Calu3 (cell line): ENCODE measurements at places on chromosomes 5 and 9.

- no peak overlapping the region for H3K4me3 ChIP-seq
- no peak for DNase-seq
- no peaks in the 10 kb centered on the region for H3K4me1 ChIP-seq
- H3K27me3 ChIP-seq, result peaks cover 64% of the 10 kb centered on the region
- no peaks in the 10 kb centered on the region for H3K36me3 ChIP-seq
Observed at GRCh38 chr5:75951716-75952115, 131.5 kb upstream of the SV2C start.

- no peaks in the 10 kb centered on the region for H3K4me1 ChIP-seq
- H3K4me3 ChIP-seq, result no peak overlapping the region
- H3K27me3 ChIP-seq, result no peaks in the 10 kb centered on the region
- no peaks in the 10 kb centered on the region for H3K36me3 ChIP-seq
- DNase-seq, result no peak
Observed at GRCh38 chr5:66854416-66854815, 258.2 kb downstream of the MAST4 start.

GRCh38 chr9:76425677-76426453 is 31.6 kb upstream of the RFK start:
- no peak overlapping the region for H3K4me3 ChIP-seq
- H3K4me1 ChIP-seq, result no peaks in the 10 kb centered on the region
- H3K27me3 ChIP-seq, result no peaks in the 10 kb centered on the region
- H3K36me3 ChIP-seq, result no peaks in the 10 kb centered on the region
- no peak overlapping the region for H3K27ac ChIP-seq

DNA sequence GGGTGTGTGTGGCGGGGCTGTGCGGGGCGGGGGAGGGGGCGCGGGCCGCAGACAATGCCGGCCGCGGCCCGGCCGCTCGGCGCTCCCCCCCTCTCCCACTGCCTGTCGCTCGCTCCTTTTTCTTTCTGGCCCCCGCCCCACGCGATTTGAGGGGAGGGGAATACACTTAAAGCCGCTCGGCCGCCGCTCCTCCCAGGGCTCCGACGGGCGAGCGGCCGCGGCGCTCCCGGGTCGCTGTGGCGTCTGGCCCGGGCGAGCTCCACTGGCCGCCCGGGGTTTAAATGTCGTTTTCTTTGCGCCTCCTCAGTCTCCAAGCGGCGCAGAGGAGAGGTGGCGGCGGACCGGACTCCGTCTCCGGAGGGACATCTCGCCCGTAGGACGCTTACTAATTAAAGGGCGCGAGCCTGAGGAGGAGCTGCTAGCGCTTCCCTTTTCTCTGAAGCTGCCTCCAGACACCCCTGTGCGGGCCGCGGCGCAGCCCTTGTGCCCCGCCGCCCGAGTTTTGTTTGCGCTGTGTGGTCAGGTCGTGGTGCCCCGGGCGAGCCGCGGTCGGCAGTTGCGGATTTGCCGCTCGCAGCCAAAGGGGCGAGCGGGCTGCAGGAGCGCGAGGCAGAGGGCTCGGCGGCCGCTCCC is 1.4 kb downstream of the ZSWIM6 start:
- peak; percentile 40 for DNase-seq
- H3K4me3 ChIP-seq, result peak overlapping the region; percentile 84
- peaks cover 66% of the 10 kb centered on the region for H3K36me3 ChIP-seq
- H3K27ac ChIP-seq, result peak overlapping the region; percentile 83
- no peaks in the 10 kb centered on the region for H3K27me3 ChIP-seq
- peaks cover 42% of the 10 kb centered on the region for H3K4me1 ChIP-seq

- no peaks in the 10 kb centered on the region for H3K36me3 ChIP-seq
- H3K4me1 ChIP-seq, result no peaks in the 10 kb centered on the region
- no peak overlapping the region for H3K27ac ChIP-seq
- no peak for DNase-seq
- no peaks in the 10 kb centered on the region for H3K27me3 ChIP-seq
Observed at GRCh38 chr5:35854248-35854647, 2.4 kb upstream of the IL7R start.

- no peak overlapping the region for H3K4me3 ChIP-seq
- no peak for DNase-seq
- H3K4me1 ChIP-seq, result no peaks in the 10 kb centered on the region
- H3K27me3 ChIP-seq, result no peaks in the 10 kb centered on the region
Observed at GRCh38 chr9:116381350-116381749, 227.8 kb downstream of the PAPPA start.

DNA sequence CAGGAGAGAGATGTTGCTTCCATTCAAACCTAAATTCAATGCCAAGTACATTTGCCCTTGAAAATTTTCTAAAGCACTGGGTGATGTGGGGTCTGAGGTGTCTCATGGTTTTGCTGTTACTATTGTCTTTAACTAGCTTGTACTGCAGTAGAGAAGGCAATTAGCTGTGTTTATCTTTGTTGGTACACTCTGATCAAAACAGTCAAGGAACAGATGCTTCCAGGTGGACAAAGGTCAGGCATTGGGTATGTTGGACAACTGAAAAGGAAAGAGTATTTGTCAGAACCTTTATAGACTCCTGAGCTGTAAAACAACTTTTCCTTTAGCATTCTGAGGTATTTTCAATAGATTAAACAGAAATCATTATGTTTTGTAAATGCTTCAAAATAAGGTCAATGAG is 2228.7 kb upstream of the WWC1 start:
- H3K27ac ChIP-seq, result no peak overlapping the region
- no peak overlapping the region for H3K4me3 ChIP-seq
- no peaks in the 10 kb centered on the region for H3K27me3 ChIP-seq
- H3K4me1 ChIP-seq, result no peaks in the 10 kb centered on the region

DNA sequence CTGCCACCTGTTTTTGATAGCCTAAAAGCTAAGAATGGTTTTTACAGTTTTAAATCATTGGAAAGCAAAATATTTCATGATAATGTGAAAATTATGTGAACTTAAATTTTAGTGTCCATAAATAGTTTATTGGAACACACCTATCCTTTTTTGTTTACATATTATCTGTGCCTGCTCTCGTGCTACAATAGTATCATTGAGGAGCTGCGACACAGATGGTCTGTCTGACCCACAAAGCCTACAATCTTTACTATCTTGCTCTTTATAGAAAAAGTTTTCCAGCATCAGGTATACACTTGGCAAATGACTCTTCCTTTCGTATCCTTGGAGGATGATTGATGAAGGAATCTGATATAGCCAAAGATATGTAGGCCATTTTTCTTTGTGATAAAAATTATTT is 40.2 kb downstream of the TTC1 start:
- no peak overlapping the region for H3K4me3 ChIP-seq
- peaks cover 54% of the 10 kb centered on the region for H3K36me3 ChIP-seq
- no peak for DNase-seq
- no peaks in the 10 kb centered on the region for H3K4me1 ChIP-seq
- H3K27ac ChIP-seq, result no peak overlapping the region

DNA sequence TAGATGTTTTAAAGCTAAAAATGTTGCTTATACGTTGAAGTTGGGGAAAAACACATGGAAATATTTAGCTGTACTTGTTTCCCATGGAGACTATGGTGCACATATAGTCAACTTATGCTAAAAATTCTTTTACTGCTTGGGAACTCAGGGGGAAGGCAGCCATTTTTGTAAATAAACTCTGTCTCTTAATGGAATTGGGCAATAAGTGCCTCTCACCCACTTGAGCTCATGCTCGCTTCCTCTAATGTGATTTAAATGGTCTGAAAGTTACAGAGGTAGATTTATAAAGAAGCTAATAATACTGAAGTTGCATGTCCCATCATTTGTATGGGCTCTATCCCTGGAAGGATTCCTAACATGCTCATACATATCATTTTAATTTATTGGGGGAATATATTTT is 523.8 kb downstream of the RASEF start:
- DNase-seq, result no peak
- H3K27ac ChIP-seq, result no peak overlapping the region
- H3K36me3 ChIP-seq, result no peaks in the 10 kb centered on the region
- H3K4me3 ChIP-seq, result no peak overlapping the region
- no peaks in the 10 kb centered on the region for H3K4me1 ChIP-seq
- no peaks in the 10 kb centered on the region for H3K27me3 ChIP-seq

DNA sequence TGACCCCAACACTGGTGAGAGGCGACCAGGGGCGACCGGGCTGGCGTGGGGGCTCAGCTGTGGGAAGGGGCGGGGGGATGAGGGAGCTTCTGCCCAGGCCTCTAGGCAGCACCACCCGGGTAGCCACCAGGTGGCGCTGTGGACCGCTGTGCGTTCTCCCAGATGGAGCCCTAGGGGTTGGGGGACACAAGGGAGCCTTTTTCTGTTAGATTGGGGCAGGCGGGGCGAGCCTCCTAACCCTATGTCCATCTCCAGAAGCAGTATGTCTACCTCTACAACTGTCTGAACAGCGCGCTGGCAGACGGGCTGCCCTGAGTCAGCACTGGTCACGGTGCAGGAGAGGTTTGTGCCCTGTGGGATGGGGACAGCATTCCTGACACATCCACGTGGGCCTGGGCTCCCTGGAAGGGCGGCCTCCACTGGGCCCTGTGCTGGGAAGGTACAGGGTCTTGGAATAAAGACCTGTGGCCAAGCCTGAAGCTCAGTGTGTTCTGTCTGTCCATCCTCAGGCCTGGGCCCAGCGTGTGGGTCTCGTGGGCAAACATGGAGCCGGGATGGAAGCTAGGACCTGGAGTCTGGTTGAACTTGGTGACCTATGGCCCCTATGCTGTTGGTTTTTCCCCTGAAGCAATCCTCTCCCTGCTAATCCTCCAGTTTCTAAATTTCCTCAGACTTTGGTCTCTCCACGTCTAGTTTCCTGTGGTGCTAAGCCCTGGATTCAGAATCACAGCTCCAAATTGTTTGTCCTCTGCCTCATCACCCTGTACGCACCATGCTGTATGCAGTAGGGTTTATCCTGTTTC is 23.1 kb upstream of the SPTLC1 start:
- DNase-seq, result peak; percentile 78
- H3K27me3 ChIP-seq, result peaks cover 39% of the 10 kb centered on the region
- no peaks in the 10 kb centered on the region for H3K4me1 ChIP-seq
- no peak overlapping the region for H3K4me3 ChIP-seq
- H3K36me3 ChIP-seq, result no peaks in the 10 kb centered on the region

GRCh38 chr5:102974177-102974576 is 145.8 kb downstream of the GIN1 start:
- H3K36me3 ChIP-seq, result no peaks in the 10 kb centered on the region
- no peak for DNase-seq
- H3K4me1 ChIP-seq, result no peaks in the 10 kb centered on the region
- H3K4me3 ChIP-seq, result no peak overlapping the region
- no peak overlapping the region for H3K27ac ChIP-seq

- no peak overlapping the region for H3K27ac ChIP-seq
- no peak for DNase-seq
- peaks cover 8% of the 10 kb centered on the region for H3K36me3 ChIP-seq
- H3K4me3 ChIP-seq, result no peak overlapping the region
Observed at GRCh38 chr5:91318724-91319123, 64.4 kb downstream of the ARRDC3 start.

- no peaks in the 10 kb centered on the region for H3K4me1 ChIP-seq
- DNase-seq, result no peak
- peaks cover 100% of the 10 kb centered on the region for H3K27me3 ChIP-seq
- H3K4me3 ChIP-seq, result no peak overlapping the region
- no peaks in the 10 kb centered on the region for H3K36me3 ChIP-seq
Observed at GRCh38 chr5:172550996-172551395, 90.1 kb upstream of the NEURL1B start.

- H3K4me3 ChIP-seq, result no peak overlapping the region
- DNase-seq, result no peak
- H3K36me3 ChIP-seq, result peaks cover 5% of the 10 kb centered on the region
- no peak overlapping the region for H3K27ac ChIP-seq
- H3K4me1 ChIP-seq, result peaks cover 40% of the 10 kb centered on the region
Observed at GRCh38 chr5:143362664-143363227, 40.7 kb downstream of the NR3C1 start.

- H3K27ac ChIP-seq, result peak overlapping the region; percentile 77
- DNase-seq, result no peak
- H3K36me3 ChIP-seq, result peaks cover 21% of the 10 kb centered on the region
- no peaks in the 10 kb centered on the region for H3K27me3 ChIP-seq
Observed at GRCh38 chr5:72281764-72282499, 38.1 kb downstream of the MRPS27 start.

DNA sequence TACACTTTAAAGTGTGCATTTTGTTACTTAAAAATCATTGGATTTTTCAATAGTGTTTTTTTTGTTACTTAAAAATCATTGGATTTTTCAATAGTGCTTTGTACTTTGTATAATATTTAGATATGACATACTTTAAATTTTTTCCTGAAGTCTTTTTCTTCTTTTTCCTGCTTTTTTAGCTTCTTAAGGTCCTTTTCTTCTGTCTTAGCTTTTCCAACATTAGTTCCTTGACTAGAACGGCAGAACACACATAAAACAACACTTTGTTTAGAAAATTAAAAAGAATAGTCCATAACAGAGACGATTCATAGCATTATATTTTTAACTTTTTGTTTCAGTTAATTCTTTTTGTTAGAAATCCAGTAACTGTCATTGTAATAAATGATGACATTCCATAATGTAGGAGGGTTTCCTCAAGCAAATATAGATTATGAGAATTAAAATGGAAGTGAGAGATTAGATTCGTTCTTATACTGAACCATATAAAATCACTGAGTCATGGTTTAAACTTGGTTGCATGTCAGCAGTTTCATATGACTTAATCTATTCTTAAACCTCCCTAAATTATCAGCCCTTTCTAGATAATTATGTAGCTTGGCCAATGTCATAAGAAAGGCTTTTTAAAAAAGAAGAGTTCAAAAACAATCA is 45.3 kb upstream of the RICTOR start:
- H3K27me3 ChIP-seq, result no peaks in the 10 kb centered on the region
- no peak overlapping the region for H3K4me3 ChIP-seq
- no peaks in the 10 kb centered on the region for H3K36me3 ChIP-seq
- no peak for DNase-seq
- peaks cover 8% of the 10 kb centered on the region for H3K4me1 ChIP-seq

GRCh38 chr9:97445119-97445701 is 33.3 kb downstream of the TDRD7 start:
- H3K4me1 ChIP-seq, result peaks cover 7% of the 10 kb centered on the region
- no peaks in the 10 kb centered on the region for H3K27me3 ChIP-seq
- H3K36me3 ChIP-seq, result peaks cover 5% of the 10 kb centered on the region
- DNase-seq, result no peak
- no peak overlapping the region for H3K27ac ChIP-seq

GRCh38 chr9:22307013-22307711 is 139.5 kb upstream of the DMRTA1 start:
- peak; percentile 55 for DNase-seq
- peak overlapping the region; percentile 9 for H3K4me3 ChIP-seq
- peak overlapping the region; percentile 25 for H3K27ac ChIP-seq
- no peaks in the 10 kb centered on the region for H3K36me3 ChIP-seq
- no peaks in the 10 kb centered on the region for H3K27me3 ChIP-seq

GRCh38 chr5:17129093-17129849 is 88.2 kb upstream of the BASP1 start:
- no peak overlapping the region for H3K4me3 ChIP-seq
- H3K27me3 ChIP-seq, result no peaks in the 10 kb centered on the region
- peaks cover 45% of the 10 kb centered on the region for H3K4me1 ChIP-seq
- no peak overlapping the region for H3K27ac ChIP-seq
